WTC11 (cell line): ENCODE measurements at places on chromosomes 4 and X.

DNA sequence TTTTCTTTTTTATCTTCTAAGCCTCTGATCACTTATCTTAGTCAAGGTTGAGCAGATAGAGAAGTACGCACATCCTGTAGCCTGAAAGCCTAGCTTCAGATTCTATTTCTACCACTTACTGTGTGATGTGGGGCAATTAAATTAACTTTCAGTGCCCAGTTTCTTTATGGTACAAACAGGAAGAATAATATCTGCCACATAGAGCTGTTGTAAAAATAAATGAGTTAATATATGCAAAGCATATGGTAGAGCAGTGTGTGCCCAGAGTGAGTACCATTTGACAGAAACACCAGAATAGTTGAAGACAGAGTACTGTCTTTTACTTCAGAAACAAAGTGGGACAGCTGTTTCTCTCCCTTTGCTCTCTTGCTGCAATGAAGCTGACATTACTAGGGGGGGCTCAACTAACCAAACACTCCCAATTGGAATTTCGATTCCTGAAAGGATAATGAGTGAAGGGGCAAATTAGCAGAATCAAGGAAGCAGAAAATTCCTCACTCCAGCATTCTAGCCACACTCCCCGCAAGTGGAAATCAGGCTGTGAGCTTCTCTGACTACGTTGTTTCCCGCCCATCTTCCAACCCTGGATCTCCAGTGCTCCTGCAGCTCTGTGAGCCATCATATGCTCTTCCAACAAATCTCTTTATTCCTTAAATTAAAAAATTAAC is 80.4 kb downstream of the MAPK10 start:
- no peak for DNase-seq

DNA sequence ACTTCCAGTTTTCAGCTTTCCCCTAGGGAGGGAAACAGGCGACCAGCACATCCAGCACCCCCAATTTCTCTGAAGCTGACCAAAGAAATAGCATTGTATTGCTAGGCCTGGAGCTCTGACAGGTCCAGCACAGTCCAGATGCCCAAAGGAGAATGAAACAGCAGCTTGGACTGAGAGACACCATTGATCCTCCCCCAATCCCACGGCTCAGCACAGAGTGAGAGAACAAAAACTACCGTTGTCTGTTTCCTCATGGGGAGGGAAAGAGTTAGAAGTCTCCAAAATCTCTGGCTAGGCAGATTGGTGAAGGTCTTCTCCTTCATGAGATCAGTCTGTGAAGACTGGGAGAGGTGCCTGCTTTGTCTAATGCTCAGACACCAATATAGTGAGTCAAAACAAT is 8.6 kb downstream of the TCEAL7 start:
- no peak for DNase-seq

- no peak for DNase-seq
Measured at GRCh38 chr4:186936496-186937375, 213.1 kb upstream of the FAT1 start.

GRCh38 chr4:124713185-124713592 is 657 bp upstream of the ANKRD50 start:
- peak; percentile 61 for DNase-seq

DNA sequence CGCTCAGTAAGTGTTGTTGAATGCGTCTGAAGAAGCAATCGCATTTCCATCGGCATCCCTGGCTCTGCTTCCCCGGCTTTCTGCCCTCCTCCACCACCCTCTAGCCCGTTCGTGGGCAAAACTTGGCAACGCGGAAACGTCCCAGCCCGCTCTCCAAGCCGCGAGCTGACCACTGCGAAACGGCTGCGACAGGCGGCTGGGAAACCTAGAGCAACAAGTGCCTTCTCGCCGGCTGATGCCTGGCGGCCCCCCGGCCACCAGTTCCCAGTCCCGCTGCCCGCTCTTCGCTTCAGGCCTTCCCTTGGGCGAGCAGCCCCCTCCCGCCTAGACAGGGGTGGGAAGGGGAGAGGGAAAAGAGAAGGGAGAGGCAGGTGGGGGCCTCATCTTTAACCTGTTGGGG is 837 bp downstream of the CITED1 start:
- peak; percentile 13 for DNase-seq

- DNase-seq: no peak
Measured at GRCh38 chr4:176957353-176958118, 164.8 kb upstream of the VEGFC start.

DNA sequence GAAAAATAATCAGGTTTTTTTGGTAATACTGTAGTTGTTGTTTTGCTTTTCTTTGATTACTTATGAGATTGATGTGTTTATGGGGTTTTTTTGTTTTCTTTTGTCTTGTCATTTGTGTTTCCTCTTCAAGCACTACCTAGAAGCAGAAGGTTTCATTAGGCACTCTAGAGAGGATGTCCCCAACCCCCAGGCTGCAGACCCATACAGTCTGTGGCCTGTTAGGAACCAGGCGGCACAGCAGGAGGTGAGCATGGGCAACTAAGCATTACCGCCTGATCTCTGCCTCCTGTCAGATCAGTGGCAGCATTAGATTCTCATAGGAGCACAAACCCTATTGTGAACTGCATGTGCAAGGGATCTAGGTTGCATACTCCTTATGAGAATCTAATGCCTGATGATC is 22.9 kb upstream of the NOCT start:
- no peak for DNase-seq

DNA sequence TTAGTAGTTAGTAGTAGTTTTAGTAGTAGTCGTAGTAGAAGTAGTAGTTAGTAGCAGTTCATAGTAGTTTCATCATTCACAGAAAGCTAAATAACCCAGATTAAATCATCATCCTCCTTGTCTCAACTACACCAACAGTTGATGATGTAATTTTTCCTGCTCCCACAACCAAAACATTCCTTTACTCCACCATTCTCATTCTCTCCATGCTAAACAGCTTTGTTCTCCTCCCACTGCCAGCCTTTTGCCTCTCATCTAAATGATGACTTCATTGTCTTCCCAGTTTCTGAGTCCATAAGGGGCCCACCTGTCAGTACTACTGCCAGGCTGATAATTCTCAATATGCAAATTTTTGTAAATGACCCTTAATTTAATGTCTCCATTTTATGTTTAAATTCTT is 68.9 kb downstream of the ARHGAP24 start:
- no peak for DNase-seq

DNA sequence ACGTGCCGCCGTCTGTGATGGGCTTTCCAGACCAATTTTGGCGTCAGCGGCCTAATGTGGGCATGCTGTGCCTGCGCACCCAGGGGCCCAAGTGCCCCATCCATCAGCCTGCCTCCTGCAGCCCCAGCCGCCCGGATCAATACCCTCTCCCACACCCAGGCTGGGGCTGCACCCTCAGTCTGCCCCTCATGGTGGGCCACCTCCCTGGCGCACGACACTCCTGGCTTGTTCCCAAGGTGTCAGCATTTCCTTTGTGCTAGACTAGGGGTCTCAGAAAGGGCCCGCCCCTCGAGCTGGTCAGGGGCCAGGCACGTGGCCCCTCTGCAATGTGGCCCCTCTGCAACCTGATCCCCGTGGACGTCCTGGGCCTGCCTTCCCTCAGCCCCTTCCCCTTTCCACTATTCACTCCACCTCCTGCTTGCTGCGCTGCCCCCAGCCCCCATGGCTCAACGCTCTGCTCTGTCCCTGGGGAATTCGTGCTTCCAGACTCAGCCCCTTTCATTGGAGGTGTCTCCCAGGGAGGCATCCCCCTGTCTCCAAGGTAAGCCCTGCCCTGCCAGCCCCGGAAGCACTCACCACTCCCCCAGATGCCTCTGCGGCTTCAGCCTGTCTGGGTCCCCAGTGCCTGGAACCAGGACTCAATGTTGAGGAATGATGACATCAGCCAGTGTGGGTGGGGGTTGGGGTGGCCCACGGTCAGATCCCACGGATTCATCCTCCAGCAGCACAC is 130.8 kb downstream of the HMX1 start:
- no peak for DNase-seq

GRCh38 chr4:74446193-74446868 is 1.4 kb downstream of the AREG start:
- DNase-seq: no peak

GRCh38 chr4:186642530-186642929 is 81.1 kb downstream of the FAT1 start:
- no peak for DNase-seq

DNA sequence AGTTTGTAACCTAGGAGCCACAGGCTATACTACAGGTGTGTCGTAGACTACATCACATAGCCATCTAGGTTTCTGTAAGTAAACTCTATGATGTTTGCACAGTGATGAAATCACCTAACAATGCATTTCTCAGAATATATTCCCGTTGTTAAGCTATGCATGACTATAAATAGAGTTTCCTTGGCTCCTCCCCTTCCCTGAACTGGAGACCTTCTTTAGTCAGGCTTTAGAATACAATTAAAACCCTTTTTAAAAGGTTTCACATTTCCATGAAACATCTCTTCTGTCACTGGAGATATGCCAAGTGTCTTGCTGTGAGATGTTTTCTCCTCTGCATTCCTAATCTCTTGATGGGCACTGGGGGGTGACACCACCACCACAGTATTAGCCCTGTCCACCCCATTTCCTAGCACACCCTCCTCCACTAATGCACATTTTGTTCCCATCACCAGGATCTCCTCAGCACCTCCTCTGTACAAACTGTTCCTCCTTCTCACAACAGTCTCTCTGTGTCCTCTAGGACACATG is 334.6 kb upstream of the CPEB2 start:
- DNase-seq: no peak

GRCh38 chr4:140186651-140187315 is 32.8 kb upstream of the MAML3 start:
- DNase-seq: no peak

DNA sequence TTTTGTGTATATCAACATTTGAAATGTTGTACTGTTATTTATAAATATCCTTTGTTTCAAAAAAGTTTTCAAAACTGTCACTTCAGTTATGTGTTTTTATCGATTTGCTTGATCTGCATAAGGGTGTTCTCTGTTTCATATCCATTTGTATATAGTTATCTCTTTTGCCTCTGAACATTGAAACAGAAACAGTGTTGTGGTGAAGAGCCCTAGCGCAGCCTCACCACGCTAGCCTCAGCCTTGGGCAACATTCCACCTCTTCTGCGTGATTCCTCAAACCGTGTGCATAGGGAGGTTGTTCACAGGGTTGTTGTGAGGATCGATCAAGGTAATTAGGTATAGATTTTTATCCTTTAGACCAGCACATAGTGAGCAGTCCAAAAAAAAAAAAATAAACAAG is 287.0 kb upstream of the GALNT7 start:
- no peak for DNase-seq

DNA sequence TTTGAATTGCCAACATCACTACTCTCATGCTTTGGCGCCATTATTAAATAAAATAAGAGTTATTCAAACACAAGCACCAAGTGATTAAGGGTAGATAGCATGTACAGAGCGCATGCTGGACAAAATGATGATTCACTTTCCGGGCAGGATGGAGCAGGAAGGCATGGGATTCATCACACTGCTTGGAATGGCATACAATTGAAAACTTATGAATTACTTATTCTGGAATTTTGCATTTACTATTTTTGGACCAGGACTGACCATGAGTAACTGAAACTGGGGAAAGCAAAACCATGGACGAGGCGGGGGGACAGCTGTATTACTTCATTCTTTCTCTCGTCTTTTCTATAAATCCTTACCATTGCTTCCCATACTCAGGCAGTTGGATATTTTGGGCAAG is 28.5 kb upstream of the FGF5 start:
- DNase-seq: no peak

GRCh38 chr4:124449881-124450280 is 262.7 kb downstream of the ANKRD50 start:
- no peak for DNase-seq

DNA sequence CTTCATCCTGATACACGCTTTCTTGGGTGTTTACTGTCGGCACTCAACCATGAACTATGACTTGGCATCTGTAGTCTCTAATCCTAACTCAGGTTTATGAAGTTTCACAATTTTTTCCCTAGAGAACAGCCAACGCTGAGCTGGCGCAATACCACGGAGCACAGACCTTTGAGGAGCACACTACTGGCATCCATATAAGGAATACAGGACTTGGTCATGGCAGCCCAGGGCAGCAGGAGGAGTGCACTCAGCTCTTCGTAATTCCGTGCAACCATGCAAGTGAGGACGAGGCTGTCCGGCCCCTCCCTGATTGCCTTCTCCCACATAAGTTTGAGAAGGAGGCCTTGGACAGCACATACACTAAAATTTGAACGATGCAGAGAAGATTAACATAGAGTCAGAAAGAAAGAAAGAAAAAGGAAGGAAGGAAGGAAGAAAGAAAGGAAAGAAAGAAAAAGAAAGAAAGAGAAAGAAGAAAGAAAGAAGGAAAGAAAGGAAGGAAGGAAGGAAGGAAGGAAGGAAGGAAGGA is 41.0 kb upstream of the PDLIM5 start:
- no peak for DNase-seq

GRCh38 chrX:22912616-22913015 is 87.1 kb upstream of the DDX53 start:
- DNase-seq: no peak

DNA sequence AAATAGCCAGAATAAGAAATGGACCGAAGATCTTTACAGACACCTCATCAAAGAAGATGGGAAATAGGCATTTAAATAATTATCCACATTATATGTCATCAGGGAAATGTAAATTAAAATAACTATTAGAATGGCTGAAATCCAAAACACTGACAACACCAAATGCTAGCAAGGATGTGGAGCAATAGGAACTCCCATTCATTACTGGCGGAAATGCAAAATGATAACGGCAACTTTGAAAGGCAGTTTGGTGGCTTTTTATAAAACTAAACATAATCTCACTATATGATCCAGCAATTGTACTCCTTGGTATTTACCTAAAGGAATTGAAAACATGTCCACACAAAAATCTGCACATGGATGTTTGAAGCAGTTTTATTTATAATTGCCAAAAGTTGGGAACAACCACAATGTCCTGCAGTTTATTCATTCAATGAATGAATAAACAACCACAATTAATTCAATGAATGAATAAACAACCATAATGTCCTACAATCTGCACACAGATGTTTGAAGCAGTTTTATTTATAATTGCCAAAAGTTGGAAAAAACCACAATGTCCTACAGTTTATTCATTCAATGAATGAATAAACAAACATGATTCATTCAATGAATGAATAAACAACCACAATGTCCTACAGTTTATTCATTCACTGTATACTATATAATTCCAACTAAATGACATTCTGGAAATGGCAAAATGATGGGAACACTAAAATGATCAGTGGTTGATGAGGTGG is 117.6 kb upstream of the PCDH18 start:
- no peak for DNase-seq

GRCh38 chr4:185323606-185324005 is 72.1 kb downstream of the LRP2BP start:
- no peak for DNase-seq

DNA sequence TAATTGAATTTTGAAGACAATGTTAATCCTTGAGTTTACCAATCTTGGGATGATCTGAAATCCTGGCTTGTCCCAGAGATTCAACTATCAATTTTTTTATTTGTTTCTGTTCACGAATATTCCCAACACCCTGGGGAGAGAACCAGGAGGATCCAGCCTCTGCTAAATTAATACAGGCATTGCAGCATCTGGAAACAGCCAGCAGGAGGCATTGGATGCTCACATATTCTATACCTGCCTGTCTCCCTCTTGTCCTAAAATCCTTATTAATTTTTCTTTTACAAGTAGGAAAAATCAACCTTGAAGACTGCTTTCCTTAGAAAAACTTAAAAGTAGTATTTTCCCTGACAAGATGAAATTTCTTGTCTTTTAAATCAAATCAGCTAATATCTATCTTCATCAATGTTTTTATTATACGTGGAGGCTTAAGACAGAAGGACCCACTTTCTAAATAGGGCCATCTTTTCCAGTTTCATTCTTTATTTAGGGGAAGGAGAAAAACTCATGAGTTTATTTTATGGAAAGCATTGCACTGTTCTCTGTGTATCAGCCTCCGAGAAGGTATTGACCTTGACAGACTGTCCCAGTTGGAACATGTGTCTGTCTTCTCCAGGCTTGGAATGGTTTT is 102.4 kb downstream of the CLNK start:
- DNase-seq: no peak
